ENCODE measurements at places on chromosomes 3 and 15. TPM values are rescaled to one million over a fixed set of nuclear protein-coding genes. Genes with fewer than 3 reads are reported as not detected.

The EFHB gene
- total RNA-seq, result 1.1 TPM

The CPNE9 gene
- not detected for total RNA-seq

The LRRC49 gene
- total RNA-seq, result 25.2 TPM

The SLC12A8 gene
- 15.5 TPM for total RNA-seq

The OIP5 gene
- 0.25 TPM for total RNA-seq

The ONECUT1 gene
- not detected for total RNA-seq

The CDHR4 gene
- total RNA-seq, result 0.09 TPM

The CACNA1D gene
- 1.9 TPM for total RNA-seq

The KBTBD12 gene
- total RNA-seq, result under 0.01 TPM

- DNase-seq, result no peak
Observed at GRCh38 chr3:136626493-136626892, 125.7 kb downstream of the STAG1 start.

GRCh38 chr3:37210230-37210629, 35.8 kb upstream of the LRRFIP2 start:
- peak; percentile 25 for DNase-seq

GRCh38 chr3:77460326-77460725, 420.4 kb downstream of the ROBO2 start:
- no peak for DNase-seq

DNA sequence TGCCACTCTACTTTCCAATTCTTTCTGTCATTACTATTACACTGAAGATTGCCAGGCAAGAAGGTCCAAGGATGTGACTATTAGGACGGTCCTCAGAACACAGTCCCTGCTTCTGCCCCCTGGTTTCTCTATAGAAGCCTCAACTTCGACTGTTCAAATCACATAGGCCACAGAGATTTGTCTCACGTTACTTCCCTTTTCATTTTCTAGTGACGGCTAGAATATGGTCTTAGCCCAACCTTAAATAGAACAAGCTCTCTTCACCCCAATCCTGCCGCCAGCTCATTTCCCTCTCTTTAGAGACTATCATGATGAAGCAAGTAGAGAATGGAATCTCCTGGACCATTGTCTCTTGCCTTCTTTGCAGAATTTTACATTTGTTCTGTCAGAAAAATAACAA, 84.9 kb downstream of the TIGIT start:
- no peak for DNase-seq

DNA sequence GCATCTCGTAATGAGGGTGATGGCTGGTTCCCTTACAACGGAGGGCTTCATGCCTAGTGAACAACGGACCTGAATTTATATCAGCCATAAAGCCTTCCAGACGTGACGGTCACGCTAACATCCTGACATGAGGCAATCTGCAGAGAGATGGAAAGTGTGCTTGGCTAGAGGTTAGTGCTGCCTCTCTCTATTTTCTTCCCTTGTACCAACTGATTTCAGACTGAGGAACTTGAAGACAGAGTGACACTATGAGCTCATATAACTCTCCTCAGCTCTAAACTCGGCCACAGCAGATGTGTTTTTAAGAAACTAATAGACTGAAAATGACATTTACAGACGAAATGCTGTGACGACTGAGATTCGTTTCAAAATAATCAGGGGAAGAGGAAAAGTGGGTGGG, 122.4 kb downstream of the XXYLT1 start:
- no peak for DNase-seq

- DNase-seq, result no peak
Observed at GRCh38 chr15:55770806-55771205, 27.9 kb upstream of the PRTG start.

- DNase-seq, result peak; percentile 67
Observed at GRCh38 chr15:65804252-65804931, 12.3 kb upstream of the DENND4A start.

DNA sequence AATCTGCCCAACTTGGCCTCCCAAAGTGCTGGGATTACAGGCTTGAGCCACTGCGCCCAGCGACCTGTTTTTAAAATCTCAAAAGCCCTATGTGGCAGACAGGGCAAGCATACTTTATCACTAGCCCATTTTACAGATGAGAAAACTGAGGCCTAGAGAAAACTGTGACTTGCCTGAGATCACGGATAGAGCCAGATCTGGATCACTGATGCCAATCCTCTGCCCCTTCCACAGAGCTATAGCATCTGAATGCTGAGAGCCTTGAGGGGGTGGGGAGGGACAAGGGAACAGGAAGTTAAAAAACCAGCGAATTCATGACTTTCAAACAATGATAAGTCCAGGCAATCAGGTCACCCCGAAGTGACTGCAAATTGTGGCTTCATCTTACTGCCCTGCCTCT, 7.3 kb downstream of the ANKRD63 start:
- no peak for DNase-seq

GRCh38 chr15:56786966-56787365, 53.7 kb upstream of the ZNF280D start:
- DNase-seq, result no peak

DNA sequence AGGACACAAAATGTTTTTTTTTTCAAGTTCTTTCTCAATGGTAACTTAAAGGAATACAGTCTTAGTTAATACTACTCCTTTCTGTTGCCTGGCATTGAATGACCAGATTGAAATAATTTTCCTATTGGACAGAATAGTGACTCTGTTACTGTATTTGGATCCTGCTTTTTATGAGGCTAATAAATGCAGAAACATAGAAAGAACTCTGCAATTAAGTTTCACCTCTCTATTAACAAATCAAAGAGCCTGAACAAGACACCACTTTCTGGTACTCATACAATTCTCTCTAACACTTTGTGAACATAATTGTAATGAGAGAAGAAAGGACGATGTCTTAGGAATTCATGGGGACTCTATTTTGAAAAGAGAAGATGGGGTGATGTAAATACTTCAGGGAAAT, 308.4 kb upstream of the ROBO2 start:
- DNase-seq, result no peak

DNA sequence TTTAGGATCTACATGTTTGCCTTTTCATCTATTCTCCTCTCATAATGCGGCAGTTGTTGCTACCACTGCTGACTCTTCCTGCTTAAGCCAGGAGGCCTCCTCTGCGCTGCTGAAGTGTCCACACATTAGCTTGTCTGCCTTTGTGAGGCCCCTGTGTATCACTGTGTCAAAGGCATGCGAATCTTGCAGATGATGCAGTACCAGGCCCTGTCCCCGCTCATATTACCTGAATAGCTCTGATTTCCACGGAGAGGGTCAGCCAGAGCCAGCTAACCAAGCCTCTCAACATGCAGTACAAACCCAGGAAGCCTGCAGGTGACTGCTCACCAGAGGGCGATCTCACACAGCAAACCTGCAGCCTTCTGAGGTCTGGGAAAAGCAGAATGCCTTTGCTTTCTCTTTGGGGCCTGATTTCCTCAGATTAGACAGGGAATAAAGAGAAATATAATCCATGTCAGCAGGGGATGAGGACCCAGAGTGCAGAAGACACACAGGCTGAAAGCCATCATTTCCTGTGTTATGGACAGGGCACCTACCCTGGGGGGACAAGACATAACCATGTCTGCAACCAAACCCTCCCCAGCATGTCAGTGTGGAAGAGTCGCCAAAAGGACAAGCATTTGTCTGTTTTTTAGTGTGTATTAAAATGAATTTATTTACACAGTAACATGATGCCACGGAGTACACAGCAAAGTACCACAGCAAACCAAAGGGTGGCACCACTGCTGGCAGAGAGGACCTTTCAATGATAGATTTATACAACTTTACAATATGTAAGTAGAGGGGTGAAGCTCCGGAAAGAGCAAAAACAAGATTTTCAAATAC, 36.8 kb upstream of the TSPAN3 start:
- peak; percentile 63 for DNase-seq

DNA sequence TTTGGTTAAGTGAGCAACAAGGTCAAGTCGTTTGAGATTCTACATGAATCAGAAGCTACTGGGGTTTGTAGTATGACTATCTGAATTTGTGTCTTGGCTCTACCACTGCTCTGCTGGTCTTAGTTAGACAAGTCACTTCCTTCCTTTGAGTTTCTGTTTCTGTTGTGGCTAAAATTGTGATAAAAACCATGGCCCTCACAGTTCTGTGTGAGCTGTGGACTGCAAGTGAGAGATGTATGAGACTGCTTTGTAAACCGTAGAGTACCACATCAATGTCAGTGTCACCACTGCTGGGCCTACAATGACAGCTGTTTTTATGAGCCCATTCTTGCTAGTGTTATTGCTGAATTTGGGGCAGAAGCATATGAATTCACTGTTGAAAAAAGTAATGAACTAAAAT, 32.7 kb downstream of the RARB start:
- DNase-seq, result peak; percentile 53

GRCh38 chr15:23002920-23003319, 22.8 kb upstream of the CYFIP1 start:
- DNase-seq, result no peak

- no peak for DNase-seq
Observed at GRCh38 chr3:194083637-194084224, 52.2 kb upstream of the HES1 start.
